ENCODE measurements at places on chromosomes 1 and 21. TPM values are rescaled to one million over a fixed set of nuclear protein-coding genes. Genes with fewer than 3 reads are reported as not detected.
A peak's percentile ranks its signal among the peaks of the same experiment; 100 is the strongest.

- no peak for DNase-seq
These were observed 22.1 kb downstream of the GRHL3 start for GRCh38 chr1:24341260-24341659.

DNA sequence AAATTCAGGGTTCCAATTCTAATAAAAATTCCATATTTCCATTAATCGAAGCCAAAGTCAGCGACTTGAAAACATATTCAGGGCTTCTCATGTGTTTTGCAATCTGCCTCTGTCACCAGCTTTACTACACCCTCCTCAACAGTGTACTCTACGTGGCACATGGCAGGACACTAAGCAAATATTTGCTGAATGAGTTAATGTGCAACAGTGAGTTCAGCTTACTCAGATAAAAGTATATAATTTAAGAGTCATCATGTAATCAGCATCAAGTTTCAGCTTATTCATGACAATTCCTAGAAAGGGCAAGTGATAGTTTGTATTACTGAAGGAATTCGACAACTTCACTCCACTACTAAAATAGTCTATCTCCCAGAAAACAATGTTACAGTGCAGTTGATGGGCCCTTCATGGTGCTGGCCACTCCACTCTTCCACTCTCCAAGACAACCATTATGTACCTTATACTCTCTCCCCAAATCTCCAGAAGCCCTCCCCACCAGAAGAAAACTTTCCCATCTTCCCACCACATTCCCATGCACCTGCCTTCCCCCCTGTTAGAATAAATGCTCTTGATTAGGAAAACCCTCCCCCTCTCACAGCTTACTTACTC is 97.3 kb downstream of the TTLL7 start:
- DNase-seq = peak; percentile 22

DNA sequence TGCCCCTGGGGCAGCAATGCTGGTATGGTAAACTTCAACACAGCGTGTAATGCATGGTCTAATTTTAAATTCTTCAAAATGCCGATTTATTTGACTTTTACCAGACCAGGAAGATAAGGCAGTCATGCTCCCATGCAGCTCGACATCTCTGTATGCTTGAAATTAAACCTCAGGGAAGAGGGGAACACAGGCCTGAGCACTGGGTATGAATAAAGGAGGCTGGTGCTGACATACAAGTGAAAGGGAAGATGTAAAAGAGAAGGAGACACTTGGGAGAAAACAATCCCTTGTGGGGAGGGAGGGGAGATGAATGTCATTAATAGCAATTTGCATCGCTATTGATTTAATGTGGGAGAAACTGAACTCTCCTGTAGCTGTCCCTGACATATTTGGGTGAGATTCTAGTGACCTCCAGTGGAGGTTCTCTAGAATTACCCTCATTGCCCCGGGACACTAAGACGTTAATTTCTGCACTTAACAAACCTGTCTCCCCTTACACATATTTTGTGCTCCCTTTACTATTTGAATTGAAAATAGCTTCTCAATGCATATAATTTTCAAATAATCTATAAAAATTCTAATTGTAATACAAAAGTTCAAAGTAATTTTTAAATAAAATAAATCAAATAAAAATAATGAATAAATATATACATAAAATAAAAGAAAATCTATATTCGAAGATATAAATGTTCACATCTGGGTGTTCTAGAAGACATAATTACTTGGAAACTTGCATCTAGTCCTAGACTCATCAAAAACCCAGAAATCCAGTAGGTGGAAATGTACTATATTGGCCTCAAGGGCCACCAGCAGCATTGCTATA is 283.1 kb downstream of the LMX1A start:
- peak; percentile 75 for DNase-seq

- DNase-seq = no peak
These were observed 3.0 kb downstream of the PLA2G2F start for GRCh38 chr1:20142001-20142710.

DNA sequence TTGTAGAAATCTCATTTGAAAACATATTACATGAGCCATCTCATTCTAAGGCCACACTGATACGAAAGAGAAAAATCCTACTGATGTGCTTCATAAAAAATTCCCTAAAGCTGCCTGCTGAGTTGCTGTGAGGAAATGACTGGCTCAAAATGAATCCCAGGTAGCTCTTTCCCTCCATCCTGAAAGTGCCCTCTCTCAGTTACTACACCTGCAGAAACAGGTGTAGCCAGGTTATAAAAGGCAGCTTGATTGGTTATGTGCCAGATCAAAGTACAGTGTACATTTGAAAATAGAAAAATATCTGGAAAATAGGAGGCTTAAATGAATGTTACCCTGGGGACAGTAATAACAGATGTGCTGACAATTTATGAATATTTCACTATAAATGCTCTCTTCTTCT is 833.4 kb upstream of the ADGRL4 start:
- DNase-seq = no peak

DNA sequence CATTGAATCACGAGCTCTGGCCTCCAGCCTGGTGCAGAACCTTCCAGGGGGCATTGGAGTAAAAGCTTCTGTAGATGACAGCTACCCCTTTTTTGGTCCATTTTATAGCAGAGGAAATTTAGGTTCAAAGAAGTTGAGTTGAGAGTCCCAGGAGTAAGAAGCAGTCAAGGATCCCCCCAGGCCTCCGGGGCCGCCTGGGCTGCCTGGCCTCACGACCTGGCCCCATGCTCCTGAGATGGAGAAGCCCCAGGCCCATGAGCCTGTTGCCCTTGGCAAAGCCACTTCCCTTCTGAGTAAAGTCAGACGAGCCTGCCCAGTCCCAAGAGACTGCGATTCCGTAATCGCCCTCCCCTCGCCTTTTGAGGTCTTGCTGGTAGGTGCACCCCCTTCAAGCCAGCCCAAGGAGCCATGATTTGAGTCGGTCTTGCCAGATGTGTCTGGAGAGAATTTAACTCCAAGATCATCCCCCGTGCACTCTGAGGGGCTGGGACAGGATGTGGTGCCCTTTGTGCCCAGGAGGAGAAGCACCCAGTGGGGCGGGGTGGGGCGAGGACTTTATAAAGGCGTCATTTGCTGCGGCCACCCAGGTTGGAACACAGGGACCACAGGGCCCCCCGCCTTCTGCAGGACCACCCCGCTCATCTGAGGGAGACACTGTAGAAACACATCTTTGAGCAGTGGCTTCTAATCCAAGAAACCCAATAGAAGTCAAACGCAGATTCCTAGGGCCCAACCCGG is 30.1 kb downstream of the PDE9A start:
- no peak for DNase-seq

DNA sequence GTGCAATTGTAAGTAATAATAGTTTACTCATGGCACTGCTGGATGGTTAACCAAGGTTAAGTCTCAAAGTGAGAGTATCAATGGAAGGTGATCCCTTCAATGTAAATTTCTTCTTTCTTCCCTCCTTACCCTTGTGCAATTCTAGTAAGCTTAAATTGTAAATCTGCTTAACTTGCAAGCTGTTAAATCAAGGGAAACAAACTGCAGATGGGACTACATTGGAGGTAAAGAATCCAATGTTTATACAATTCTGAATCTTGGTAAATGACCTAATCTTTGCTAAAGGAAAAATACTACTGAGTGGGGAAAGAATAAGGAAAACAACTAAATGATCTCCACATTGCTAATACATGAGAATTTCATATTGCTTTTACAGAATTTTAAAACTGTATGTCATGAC is 6.7 kb upstream of the CD55 start:
- no peak for DNase-seq

DNA sequence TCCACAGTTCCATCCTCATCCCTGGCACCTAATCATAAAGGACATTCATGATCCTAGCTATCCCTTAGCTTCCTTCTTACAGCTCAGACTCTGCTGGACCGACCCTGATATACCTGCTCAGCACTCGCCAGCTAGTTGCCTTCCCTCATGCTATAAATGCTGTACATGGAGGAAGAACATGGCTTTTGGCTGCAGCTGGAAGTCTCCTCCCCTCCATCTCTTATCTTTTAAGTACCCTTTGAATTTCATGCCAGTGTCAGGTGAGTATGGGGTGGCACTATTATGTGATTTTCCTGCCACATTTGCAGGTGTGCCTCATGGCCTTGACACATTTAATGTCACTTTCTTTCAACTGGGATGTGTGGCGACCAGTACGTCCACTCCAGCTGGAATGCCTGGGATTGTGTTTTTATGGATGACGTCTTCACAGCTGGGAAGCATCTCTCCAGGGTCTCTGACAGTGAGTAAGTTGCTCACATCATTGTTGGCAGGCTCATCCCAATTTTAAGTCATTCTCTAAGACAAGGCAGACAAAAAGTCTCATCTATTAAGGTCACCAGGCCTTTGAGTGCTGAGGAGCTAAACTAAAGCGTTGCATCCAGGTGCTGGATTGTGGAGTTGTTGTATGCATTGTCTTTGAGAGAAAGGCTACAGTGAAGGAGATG is 43.4 kb downstream of the RUNX1 start:
- no peak for DNase-seq

- DNase-seq = peak; percentile 96
These were observed at the start of gene CDC42BPA for GRCh38 chr1:227318016-227318852. Gene CDC42BPA (minus strand): TSS chr1:227318492. CDS start chr1:227317182, 1,310 bp downstream.

- no peak for DNase-seq
These were observed 4.4 kb downstream of the PCAT6 start for GRCh38 chr1:202815120-202815519.

- DNase-seq = no peak
These were observed 1124.3 kb downstream of the AMY1C start for GRCh38 chr1:104874044-104874443.

DNA sequence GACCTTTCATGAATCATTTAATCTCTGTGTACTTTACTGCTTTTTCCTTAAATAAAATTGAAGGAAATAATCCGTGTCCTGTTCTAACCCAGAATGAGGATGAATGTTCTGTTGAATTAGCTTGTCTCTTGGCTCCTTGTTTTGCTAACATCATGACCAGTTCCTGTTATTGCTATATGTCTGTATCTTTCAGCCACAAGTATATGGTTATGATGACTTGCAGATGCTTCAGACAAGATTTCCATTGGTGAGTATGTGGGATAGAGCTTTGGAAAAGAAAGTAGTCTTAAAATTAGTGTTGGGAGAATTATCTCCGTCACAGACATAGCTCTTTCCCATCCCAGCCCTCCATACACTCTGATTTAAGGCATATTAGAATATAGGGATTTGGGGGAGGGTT is 13.6 kb upstream of the HAX1 start:
- DNase-seq = no peak

- DNase-seq = peak; percentile 19
These were observed 83.9 kb upstream of the NBPF4 start for GRCh38 chr1:108327534-108328466.

GRCh38 chr1:149844101-149844500 is 55.3 kb upstream of the BOLA1 start:
- DNase-seq = peak; percentile 11

GRCh38 chr1:47555841-47556560 is 118.2 kb downstream of the FOXD2 start:
- no peak for DNase-seq

GRCh38 chr21:44498280-44499210 is 41.5 kb downstream of the KRTAP10-1 start:
- no peak for DNase-seq

- DNase-seq = no peak
These were observed 22.7 kb downstream of the SLX9 start for GRCh38 chr21:44962403-44962966.

DNA sequence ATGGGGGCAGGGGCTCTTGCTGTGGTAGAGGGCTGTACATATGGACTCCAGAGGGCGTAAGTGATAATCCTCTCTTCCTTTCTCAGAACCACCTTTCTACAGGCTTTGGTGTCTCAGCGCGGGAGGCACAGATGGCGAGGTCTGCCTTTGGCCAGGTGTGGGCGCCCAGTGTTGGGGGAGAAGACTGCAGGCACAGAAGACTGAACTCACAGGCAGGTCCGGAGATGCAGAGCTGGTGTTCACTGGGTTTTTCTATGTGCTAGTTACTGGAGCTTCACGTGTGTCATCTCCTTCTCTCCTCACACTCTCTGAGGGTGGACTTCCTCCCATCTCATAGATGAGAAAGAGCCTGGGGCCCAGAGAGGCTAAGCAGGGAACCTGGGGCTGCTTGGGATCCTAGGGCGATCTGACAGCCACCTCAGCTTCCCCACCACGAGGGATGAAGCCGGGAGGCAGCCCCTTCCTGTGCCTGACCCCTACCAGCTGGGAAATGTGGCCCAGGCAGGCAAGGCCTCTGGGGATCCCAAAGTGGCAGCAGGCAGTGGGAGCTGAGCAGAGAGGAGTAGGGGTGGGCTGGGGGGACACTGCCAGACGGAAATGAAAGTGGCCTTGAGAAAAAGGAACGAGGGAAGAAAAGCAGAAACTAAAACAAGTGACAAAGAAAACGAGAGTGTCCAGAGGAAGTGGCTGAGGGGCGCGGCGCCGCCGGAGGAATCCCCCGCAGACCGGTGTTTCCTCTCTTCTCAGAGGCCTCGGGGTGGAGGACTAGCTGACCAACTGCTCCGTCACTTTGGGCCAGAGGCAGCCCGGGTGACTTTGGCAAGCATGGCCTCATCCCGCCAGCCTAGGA is 191.6 kb downstream of the HIVEP3 start:
- no peak for DNase-seq

- no peak for DNase-seq
These were observed 104.2 kb upstream of the BARHL2 start for GRCh38 chr1:90821152-90821787.

- no peak for DNase-seq
These were observed 55.0 kb downstream of the MEGF6 start for GRCh38 chr1:3556336-3556735.

SELL gene
- not detected for total RNA-seq

CLEC20A gene
- total RNA-seq = not detected

SYCP1 gene
- 0.41 TPM for total RNA-seq

NEGR1 gene
- total RNA-seq = 10.6 TPM

Measured in A673 (cell line).